NCI-H1436 treated with DMSO at 0.1 percent for 48 hours (cell line): ENCODE measurements at places on chromosomes 11 and 22.

DNA sequence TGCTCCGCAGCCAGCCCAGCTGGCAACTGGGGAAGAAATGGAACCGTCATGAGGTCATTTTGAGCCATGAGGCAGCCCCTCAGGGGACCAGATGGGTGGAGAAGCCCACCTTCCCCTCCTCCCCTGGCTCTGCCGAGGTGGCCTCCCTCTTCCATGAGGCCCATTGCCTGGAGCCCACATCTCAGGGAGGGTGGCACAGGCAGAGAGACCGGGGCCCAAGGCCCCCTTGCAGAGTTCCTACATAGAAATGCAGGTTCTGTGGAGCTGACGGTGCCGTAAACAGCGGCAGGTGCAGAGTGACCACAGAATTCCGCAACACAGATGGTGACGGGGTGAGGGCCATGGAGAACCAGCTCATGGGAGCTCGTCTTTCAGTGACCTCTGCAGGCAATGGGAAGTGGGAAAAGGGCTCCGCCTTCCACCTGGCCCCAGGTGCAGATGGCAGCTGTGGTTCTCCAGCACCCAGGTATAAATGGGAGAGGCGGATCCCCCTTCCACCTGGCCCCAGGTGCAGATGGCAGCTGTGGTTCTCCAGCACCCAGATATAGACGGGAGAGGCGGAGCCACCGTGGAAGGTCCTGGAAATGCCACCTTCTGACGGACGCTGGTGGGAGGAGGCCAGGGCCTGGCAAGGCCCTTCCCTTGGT lies 765.4 kb downstream of the BRD1 start:
- no peak for DNase-seq

- DNase-seq, result no peak
Observed at GRCh38 chr11:75314771-75315438, 36.6 kb downstream of the ARRB1 start.

- no peak for DNase-seq
Observed at GRCh38 chr22:42282943-42283277, 12.5 kb upstream of the TCF20 start.

DNA sequence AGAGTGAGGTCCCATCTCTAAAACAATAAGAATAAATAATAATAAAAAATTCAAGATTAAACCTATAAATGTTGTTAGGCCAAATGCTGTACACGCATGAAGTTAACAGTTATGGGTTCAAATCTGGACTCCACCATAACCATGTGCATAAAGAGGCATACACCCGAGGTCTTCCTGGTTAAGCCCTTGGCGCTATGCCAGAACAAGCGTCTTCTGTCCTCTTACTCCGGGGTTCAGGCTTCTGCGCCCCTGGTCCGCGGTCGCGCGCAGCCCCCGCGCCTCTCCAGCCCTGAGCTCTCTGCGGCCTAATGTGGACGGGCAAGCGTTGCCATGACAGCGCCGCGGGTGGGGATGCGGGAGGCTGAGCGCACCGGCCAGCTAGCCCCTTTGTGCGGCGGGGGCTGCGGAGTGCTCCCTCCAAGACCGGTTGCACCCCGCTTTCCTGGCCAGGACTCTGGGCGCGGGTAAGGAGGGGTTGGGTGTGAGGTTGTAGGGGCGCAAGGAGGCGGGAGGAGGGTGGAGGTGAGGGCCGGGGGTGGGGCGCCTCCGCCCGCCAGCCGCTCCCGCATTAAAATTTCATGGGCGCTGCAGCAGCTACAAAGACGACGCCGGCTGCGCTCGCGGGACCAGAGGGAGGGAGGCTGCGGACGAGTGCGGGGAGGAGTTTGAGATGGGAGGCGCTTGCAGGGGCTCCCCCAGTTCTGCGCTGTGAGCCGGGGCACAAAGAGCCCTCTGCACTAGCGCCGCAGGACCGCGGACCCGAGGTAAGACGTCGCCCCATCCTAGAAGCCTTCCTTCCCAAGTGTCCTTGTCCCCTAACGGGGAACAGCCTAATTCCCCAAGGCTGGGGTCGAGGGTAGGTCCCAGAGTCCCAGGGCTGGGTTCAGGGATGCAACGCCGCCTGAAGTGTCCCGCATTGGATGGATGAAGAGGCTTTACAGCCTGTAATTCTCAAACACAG lies at the start of gene MIAT:
Gene MIAT (plus strand): TSS at position 698 of the 961 bp plus-strand sequence.
- no peak for DNase-seq

- DNase-seq, result no peak
Observed at GRCh38 chr11:16771350-16772140, 33.1 kb downstream of the C11orf58 start.

- no peak for DNase-seq
Observed at GRCh38 chr11:3195251-3196160, 23.1 kb downstream of the MRGPRG start.

DNA sequence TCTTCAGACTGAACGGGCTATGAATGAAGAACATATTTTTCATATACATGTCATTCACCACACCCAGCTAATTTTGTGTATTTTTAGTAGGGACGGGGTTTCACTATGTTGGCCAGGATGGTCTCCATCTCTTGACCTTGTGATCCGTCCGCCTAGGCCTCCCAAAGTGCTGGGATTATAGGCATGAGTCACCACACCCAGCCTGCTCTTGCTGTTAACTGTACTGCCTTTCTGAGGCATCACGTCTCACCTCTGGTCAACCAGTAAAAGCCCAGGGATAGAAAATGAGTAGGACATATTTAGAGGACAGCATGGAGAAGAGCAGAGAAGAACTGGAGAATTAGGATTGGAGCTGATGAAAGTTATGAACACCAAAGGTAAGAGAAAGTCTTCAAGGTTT lies 55.6 kb downstream of the APOL3 start:
- no peak for DNase-seq
